Esophagus muscularis mucosa (tissue), 4 donors: ENCODE measurements at places on chromosomes 2 and 18.

- no peak for DNase-seq
These were observed 40.7 kb downstream of the INPP4A start for GRCh38 chr2:98485453-98485755.

DNA sequence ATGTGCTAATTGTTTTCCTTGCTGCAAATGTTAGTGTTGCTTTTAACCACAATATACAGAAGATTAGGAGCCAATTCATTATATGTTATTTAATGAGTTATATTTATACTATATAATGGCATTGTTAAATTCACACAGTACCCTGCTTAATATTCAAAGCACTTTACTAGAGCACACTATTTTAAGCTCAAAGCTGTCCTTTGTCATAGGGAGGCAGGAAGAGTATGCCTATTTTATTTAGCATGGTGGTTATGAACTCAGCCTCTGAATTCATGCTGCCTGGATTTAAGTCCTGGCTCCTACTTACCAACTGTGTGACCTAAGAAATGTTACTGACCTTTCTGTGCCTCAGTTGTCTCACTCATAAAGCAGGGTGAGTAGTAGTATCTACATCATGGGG is 80.5 kb downstream of the FASTKD2 start:
- no peak for DNase-seq

DNA sequence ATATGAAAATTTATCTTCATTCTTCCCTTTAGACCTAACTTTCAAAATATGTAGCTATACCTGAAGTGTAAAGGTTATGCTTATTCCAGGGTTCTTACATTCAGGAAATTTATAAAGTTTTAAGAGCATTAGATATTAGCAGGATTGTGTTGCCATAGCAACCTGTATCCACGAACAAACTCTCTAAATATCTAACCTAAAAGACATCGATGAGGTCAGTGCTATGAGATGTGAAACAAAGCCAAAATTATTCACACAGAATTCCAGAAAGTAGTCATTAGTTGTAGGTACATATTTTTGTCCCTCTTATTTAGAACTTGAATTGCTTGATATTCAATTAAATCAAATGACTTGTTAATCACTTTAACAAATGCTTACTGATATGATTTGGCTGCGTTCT is 705.3 kb downstream of the SOCS6 start:
- no peak for DNase-seq

DNA sequence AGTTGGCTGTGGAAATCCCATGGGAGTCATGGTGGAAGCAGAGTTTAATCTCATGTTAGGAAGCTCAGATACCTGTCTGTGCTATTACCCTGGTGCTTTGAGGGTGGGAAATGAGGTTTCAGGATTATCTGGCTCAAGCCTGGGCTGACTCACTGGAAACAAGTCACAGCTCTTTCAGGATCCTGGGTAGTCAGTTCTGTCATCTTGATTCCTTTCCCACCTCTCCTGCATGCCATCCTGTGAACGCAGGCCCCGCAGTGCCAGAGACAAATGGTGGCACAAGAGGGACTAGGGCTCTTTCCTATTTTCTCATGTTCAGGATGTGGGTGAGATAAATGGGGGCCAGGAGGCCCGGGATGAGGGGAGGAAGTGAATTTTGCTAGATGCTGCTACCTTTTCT is 3.7 kb upstream of the FAM136A start:
- no peak for DNase-seq

DNA sequence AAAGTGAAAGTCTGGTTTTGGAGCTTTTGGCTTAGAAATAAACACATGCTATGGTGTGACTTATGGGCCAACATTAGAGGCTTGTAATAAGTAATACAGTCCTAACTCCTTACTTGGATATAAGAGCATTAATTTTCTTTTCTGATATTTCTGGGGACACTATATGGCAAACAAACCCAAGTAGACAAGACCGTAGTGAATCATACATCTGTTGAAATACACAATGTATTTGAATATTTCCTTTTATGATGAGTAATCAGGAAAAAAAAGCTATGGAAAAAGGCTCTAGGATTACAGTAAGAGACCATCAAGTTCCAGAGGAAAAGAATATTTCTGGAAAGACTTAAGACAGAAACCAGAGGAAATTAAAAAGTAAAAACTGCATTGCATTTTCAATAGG is 146.0 kb upstream of the CYP26B1 start:
- DNase-seq = no peak

GRCh38 chr2:174328961-174329715 is 5.6 kb upstream of the SP9 start:
- DNase-seq = no peak

- DNase-seq = no peak
These were observed 7.6 kb upstream of the AGFG1 start for GRCh38 chr2:227464361-227464760.

- no peak for DNase-seq
These were observed 33.3 kb upstream of the FIGN start for GRCh38 chr2:163768881-163769695.

- DNase-seq = no peak
These were observed 63.5 kb upstream of the NFE2L2 start for GRCh38 chr2:177328056-177328455.

DNA sequence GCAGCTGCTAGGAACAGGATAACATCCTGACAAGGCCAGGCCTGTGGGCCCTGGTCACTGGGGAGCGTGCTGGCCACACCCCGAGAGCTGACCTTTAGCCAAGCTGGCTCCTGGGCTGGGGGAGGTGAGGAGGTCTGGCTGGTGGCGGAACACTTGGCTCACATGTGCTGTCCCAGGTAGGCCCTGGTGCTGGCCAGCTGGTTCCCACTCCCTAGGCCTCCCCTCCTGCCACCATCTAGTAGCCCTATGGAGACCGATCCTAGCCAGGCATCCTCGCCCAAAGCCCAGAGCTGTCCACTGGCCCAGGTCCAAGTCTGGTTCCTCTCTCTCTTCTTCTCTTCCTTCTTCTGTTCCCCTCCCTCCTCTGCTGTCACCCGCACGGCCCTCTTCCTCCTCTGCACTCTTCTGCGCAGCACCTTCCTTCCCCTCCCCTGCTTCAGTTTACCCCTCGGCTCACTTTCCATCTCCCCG is 52.4 kb downstream of the TNS1 start:
- DNase-seq = no peak

- DNase-seq = no peak
These were observed 170.1 kb downstream of the RBM43 start for GRCh38 chr2:151091583-151091982.
